ENCODE measurements at places on chromosomes 1 and 21.

GRCh38 chr1:152878042-152878441 is at the start of gene SMCP:
Gene SMCP, plus strand, starts transcription at chr1:152878322. Its CDS starts 6,101 bp downstream, at chr1:152884423.
- DNase-seq = no peak

GRCh38 chr1:116498789-116499628 is 71.8 kb downstream of the CD58 start:
- no peak for DNase-seq

DNA sequence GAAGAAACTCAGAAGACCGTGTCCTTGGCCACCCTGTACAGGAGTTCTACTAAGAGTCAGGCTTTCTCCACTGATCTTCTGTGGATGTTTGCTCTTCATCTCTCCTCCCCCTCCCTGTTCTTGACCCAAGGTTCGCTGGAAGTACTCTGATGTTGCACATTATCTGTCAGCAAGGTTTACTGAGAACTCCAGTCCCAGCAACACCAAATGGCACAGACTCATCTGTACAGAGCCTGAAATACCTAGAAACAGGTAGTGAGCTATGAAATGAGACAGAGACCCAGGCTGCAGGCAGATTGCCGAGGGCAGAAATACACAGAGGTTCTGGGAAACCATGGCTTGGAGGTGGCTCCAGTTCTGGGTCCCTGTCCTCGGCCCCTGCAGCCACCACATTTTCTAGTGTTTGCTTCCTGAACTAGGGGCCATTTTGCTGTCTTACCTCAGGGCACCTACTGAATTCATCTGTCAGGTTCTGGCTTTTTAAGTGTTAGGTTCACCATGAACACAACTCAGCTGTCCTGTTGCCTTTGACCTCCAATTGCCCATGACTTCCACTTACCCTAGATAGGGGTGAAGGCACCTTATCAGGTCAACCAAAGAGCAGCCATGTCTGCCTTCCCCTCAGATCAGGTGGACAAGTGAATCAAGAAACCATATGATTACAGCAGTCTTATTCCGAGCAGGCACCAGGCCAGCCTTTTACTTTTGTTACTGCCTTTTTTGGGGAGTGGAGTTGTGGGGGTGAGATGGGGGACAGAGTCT is 92.2 kb downstream of the CDC7 start:
- no peak for DNase-seq

DNA sequence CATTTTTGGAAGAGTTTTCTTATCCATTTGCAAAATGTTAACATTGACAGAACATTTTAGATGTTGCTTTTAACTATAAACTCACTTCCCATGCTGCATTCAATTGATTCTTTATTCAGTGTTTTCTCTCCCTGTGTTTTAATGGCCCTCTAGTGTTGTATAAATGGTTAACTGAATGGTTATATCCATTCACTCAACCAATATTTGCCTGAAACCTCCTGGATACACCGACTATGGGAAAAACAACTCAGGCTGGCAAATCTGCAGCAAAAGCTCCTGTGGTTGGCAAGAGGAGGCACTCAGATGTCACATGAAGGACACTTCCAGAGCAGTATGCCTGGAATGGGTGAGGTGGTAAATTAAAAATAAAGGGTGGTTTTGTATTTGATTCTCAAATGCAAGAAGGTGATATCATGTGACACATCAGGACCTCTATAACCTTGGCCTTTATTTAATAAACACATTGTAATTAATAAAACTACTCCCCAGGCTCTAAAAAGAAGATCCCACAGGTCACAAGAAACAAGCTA is 107.6 kb downstream of the BCAR3 start:
- DNase-seq = no peak

GRCh38 chr1:8517661-8518489 is 200.0 kb downstream of the SLC45A1 start:
- no peak for DNase-seq

DNA sequence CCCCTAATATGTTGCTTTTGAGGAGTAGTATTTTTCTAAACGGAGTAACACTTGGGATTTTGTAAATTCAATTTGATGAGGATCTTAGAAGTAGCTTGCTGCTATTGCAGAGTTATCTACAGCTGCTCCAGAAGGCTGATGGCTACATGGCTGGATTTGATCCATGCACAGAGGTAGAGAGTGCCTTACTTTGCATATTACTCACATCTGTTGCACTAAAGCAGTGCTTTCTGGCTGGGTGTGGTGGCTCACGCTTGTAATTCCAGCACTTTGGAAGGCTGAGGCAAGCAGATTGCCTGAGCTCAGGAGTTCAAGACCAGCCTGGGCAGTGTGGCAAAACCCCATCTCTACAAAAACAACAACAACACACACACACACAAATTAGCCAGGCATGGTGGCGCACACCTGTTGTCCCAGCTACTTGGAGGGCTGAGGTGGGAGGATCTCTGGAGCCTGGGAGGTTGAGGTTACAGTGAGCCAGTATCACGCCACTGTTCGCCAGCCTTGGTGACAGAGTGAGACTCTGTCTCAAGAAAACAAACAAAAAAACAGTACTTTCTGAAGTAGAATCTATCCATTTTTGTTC is 24.6 kb downstream of the RALGPS2 start:
- DNase-seq = no peak

- DNase-seq = no peak
These were observed 47.1 kb upstream of the LRRC3 start for GRCh38 chr21:44408226-44408625.

GRCh38 chr1:184051485-184052193 is at the start of gene TSEN15:
Gene TSEN15, plus strand, starts transcription at chr1:184051730. Its CDS starts 26 bp downstream, at chr1:184051756.
- DNase-seq = no peak

GRCh38 chr1:201328576-201328975 is 45.3 kb downstream of the PKP1 start:
- no peak for DNase-seq

GRCh38 chr1:203600782-203601513 is 25.7 kb upstream of the ATP2B4 start:
- no peak for DNase-seq

- no peak for DNase-seq
These were observed 289.6 kb downstream of the PTPRU start for GRCh38 chr1:29525941-29526340.

- DNase-seq = no peak
These were observed 49.3 kb downstream of the SH3GLB1 start for GRCh38 chr1:86753700-86754099.

- no peak for DNase-seq
These were observed 2.5 kb downstream of the USP33 start for GRCh38 chr1:77757066-77757584.

DNA sequence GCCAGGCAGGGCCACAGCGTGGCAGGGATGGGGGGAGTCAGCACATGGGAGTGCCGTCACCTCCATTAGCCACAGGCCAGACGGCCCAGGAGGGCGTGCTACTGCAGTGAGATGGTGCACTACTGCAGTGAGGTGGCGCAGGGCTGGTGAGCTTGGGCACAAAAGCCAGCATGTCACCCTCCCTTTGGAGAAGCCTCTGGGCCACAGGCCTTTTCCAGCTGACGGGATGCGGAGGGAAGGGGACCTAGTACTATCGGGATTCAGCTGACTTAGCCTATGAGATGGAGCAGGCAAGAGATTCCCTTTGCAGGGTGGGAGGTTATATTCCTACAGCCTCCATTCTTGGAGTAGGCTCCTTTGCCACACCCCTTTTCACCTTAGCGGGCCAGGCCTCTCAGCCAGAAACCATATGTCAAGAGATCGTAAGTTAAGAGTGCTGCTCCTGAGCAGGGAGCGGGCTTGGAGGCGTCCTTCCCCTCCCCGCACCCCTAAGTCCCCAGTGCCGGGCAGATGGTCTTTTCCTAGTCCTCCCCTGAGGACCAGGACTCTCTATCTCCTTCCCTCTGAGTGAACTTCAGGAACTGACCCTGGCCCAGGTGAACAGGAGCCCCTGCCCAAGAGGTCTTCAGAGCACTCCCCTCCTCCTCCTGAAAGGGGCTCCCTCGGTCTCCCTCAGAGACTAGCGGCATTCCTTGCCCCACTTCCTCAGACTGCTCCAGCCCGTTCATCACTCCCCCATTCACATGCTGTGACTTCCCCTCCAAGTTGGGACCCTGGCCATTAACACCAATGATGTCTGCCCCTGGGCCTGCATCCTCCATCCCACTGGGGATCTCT is 8.2 kb downstream of the NES start:
- no peak for DNase-seq

DNA sequence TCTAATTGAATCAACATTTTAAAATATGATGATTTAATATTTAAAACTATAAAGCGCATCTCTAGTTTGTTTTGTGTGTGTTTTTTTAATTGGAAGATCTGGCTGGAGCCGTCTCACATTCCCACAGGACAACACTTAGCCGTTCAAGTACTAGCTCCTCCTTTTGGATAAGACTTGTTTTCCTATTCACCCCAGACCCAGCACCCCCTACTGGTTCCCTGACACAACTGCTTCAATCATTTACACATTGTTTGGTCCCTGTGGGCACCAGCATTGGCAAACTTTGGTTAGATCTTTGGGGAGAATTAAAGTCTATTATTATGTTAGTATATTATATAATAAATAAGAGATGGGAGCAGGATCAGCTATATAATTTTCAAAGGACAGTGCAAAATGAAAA is 34.5 kb downstream of the TYW3 start:
- DNase-seq = no peak

DNA sequence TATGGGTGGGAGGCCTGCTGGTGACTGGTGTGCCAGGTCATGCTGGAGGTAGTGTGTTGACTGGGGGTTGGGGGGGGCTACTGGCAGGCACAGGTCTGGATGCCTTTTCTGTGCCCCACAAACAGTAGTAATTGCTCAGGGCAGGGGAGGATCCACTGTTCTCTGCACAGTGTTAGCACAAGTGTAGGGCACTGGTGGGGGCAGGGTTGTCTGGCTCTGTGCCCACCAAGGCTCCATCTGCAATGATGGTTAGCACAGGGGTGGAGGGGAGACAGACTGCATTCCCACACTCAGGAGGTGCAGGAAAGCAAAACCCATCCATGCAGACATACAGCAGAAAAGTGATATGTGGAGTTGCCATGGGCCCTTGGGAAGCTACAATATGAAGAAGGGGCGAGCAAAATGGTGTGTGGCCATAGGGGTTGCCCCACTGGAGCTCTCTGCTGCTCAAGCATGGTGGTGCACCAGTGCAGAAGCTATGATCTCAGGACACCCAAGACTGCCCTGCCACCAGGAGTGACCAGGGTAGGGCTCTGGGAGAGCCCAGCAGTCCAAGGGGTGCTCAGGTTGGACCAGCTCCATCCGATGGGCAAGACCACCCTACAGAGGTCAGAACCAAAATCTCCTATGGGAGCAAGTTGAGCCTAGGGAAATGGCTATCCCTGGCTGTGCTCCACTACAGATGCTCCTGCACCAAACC is 122.2 kb upstream of the KCTD3 start:
- DNase-seq = no peak

GRCh38 chr1:107704911-107705310 is 260.1 kb downstream of the VAV3 start:
- DNase-seq = no peak

- DNase-seq = no peak
These were observed 13.3 kb downstream of the NADK start for GRCh38 chr1:1764876-1765470.

GRCh38 chr1:205534444-205534985 is 30.0 kb downstream of the CDK18 start:
- DNase-seq = no peak

GRCh38 chr1:230788561-230789275 is 41.5 kb downstream of the CAPN9 start:
- DNase-seq = no peak

DNA sequence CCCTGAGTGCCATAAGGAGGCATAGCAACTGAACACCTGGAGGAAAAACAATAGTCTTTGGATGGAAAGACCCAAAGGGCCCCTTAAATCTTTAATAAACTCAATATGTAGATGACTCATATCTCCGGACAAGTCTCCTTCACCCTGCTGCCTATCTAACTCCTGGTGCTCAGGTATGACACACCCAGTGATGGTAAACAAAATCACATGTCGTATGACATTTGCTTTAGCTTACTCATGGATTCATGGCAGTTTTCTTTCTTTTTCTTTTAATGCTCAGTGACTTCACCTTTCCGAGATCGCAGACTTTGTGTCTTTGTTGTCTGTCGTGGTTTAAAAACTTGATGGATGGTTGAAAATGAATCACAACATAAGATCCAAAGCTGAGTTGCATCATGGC is 208.5 kb upstream of the PROX1 start:
- no peak for DNase-seq
